Activated naive CD4-positive, alpha-beta T cell treated with anti-CD3 and anti-CD28 coated beads for 36 hours (primary cell): ENCODE measurements at places on chromosomes 1 and 21. TPM values are rescaled to one million over a fixed set of nuclear protein-coding genes. Genes with fewer than 3 reads are reported as not detected.

DNA sequence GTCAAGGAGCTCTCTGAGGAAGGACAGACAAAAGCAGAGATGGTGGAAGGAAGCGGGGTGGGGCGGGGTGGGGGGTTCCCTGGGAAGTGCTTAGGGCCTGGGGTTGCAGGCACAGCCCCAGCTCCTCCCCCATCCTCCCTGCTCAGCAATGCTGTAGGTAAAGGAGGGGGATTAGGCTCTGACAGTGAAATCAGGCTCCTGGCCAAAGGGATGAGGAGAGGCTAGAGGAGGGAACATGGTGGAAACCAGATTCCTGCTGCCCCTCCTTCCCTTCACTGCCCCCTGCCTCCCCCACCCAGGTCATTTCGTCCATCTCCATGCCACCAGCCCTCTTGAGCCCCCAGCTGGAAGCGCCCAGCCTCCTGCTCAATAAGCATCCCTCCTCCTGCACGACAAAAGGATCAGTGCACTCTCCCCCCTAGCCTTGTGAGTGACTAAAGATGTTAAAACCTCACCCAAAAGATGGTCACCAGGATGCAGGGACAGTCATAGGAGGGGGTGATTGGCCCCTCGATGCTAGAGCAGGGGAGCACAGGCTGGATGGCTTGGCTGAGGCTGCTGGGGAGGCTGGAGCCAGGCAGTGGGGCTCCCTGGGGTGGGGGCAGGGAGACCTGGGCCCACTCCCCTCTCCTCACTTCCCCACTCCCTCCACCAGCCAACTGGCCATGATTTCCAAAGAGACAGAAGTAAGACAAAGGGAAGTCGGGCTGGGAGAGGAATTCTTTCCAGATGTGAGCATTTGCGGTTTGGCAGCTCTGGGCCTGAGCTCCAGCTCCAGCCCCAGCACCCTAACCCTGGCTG, 2.2 kb upstream of the CRABP2 start:
- H3K36me3 ChIP-seq = no peaks in the 10 kb centered on the region
- no peak overlapping the region for H3K4me3 ChIP-seq
- no peak overlapping the region for H3K27ac ChIP-seq
- peaks cover 27% of the 10 kb centered on the region for H3K4me1 ChIP-seq
- peaks cover 25% of the 10 kb centered on the region for H3K27me3 ChIP-seq

- no peak overlapping the region for H3K4me3 ChIP-seq
- no peak overlapping the region for H3K27ac ChIP-seq
- H3K27me3 ChIP-seq = no peaks in the 10 kb centered on the region
- no peaks in the 10 kb centered on the region for H3K4me1 ChIP-seq
Measured at GRCh38 chr1:217985641-217986040, 299.5 kb upstream of the RRP15 start.

DNA sequence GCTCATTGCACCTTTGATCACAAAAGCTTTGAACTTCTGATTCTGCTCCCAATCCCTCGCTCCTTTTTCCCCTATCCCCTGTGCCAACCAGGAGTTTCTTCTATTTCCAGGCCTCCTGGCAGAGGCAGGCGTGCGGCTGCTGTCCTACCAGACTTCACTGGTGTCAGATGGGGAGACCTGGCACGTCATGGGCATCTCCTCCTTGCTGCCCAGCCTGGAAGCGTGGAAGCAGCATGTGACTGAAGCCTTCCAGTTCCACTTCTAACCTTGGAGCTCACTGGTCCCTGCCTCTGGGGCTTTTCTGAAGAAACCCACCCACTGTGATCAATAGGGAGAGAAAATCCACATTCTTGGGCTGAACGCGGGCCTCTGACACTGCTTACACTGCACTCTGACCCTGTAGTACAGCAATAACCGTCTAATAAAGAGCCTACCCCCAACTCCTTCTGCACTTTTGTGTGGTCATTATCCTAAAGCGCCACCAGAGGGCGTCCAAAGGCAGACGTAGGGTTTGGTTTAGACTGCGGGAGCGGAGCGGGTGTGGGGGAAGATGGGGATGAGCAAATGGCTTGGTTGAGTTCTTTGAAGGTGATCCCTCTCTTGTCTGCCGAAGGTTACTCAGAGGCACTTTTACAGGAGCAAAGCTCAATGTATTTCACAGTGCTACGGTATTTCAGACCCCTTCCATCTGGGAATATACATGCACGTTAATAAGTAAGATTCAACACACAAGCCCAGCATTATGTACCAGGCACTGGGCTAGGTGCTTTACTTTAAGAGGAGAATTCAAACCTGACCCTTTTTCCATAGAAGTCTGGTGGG, 24.7 kb downstream of the HMGCS2 start:
- peaks cover 15% of the 10 kb centered on the region for H3K4me1 ChIP-seq
- peak; percentile 72 for DNase-seq
- no peaks in the 10 kb centered on the region for H3K27me3 ChIP-seq
- H3K4me3 ChIP-seq = no peak overlapping the region
- H3K27ac ChIP-seq = no peak overlapping the region

Gene HPDL
- total RNA-seq = 10.7 TPM

GRCh38 chr1:216702170-216702569, 21.1 kb downstream of the ESRRG start:
- H3K27me3 ChIP-seq = no peaks in the 10 kb centered on the region
- no peak overlapping the region for H3K27ac ChIP-seq
- no peaks in the 10 kb centered on the region for H3K36me3 ChIP-seq
- no peak for DNase-seq
- no peaks in the 10 kb centered on the region for H3K4me1 ChIP-seq

Gene SYT14
- total RNA-seq = not detected

- peaks cover 4% of the 10 kb centered on the region for H3K4me1 ChIP-seq
- peak overlapping the region; percentile 87 for H3K4me3 ChIP-seq
- no peaks in the 10 kb centered on the region for H3K36me3 ChIP-seq
Measured at GRCh38 chr1:178541829-178542553, 29.1 kb downstream of the TEX35 start.

GRCh38 chr1:15681349-15682292, 2.5 kb upstream of the PLEKHM2 start:
- H3K36me3 ChIP-seq = peaks cover 4% of the 10 kb centered on the region
- peaks cover 35% of the 10 kb centered on the region for H3K4me1 ChIP-seq
- DNase-seq = no peak
- H3K4me3 ChIP-seq = no peak overlapping the region
- no peaks in the 10 kb centered on the region for H3K27me3 ChIP-seq

DNA sequence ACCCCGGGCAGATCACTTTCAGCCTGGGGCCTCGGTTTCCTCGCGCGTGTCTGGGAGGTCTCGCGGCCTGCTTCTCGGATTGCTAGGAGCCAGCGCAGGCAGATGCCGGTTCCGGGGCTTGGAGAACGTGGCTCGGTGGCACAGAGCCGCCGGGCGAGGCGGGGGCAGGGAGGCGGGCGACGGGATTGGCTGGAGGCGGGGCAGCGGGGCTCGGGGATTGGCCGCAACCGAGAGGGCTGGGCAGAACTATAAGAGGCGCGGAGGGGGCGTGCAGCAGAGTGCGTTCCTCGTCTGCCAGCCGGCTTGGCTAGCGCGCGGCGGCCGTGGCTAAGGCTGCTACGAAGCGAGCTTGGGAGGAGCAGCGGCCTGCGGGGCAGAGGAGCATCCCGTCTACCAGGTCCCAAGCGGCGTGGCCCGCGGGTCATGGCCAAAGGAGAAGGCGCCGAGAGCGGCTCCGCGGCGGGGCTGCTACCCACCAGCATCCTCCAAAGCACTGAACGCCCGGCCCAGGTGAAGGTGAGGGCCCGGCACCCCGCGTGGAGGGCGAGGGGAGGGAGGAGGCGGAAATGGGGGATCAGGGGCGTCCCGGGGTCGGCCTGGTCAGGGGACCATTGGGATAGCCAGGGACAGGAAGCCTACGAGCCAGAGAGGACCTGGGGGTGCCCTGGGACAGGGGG, at the start of gene MFSD2A:
MFSD2A (plus strand) TSS at position 276 of the 677 bp plus-strand sequence; CDS start at position 424, 148 bp downstream.
- no peaks in the 10 kb centered on the region for H3K27me3 ChIP-seq
- H3K4me3 ChIP-seq = peak within 1 kb of the TSS; percentile 88

- H3K36me3 ChIP-seq = no peaks in the 10 kb centered on the region
- H3K4me1 ChIP-seq = no peaks in the 10 kb centered on the region
- no peak overlapping the region for H3K27ac ChIP-seq
- H3K27me3 ChIP-seq = peaks cover 31% of the 10 kb centered on the region
- no peak overlapping the region for H3K4me3 ChIP-seq
Measured at GRCh38 chr1:48164571-48164970, 57.9 kb upstream of the SLC5A9 start.

Gene AKR1A1
- total RNA-seq = 217 TPM

Gene GPR3
- 0.64 TPM for total RNA-seq

Gene SH2D1B
- total RNA-seq = not detected

Gene DCDC2B
- total RNA-seq = not detected

GRCh38 chr1:36890776-36891175, 143.5 kb downstream of the GRIK3 start:
- peaks cover 8% of the 10 kb centered on the region for H3K27me3 ChIP-seq
- DNase-seq = no peak
- H3K4me3 ChIP-seq = no peak overlapping the region
- no peaks in the 10 kb centered on the region for H3K36me3 ChIP-seq

- peaks cover 53% of the 10 kb centered on the region for H3K36me3 ChIP-seq
- H3K4me1 ChIP-seq = peaks cover 50% of the 10 kb centered on the region
- H3K27me3 ChIP-seq = no peaks in the 10 kb centered on the region
Measured at GRCh38 chr21:42437786-42438185, 34.1 kb downstream of the UBASH3A start.

DNA sequence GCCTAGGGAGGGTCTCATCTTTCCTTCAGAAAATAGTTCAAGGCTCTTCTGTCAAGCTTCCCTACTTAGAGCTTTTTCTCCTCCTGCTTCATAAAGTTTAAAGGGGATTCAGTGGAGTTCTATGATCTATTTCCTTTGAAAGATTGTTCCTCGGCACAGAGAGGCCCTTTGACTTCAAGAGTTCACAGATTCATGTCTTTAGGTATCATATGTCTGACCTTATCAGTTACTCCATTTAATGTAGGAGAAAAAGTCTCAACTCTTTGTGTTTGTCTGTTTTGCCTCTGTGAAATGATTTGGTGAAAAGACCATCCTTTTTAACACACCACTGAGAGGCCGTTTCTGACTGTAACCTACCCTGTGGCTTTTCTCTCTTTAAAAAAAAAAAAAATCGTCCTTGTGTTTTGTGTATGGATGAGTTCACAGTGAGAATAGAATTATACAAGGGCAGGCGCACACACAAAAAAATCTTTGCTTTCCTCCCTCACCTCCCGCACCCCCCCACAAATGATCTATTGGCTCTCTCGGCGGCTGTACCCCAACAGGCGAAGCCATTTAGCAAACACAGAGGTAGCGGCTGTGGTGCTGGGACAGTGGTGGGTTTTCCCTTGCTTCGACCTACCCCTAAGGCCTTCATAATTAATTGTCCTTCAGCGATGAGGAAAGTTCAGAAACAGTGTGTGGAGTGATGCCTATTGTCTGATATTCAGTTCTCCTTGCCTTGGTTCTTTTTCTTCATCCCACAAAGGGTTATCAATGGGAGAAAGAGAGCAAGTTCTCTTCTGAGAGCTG, 29.6 kb downstream of the PROX1 start:
- H3K4me1 ChIP-seq = peaks cover 9% of the 10 kb centered on the region
- no peak overlapping the region for H3K4me3 ChIP-seq
- H3K36me3 ChIP-seq = no peaks in the 10 kb centered on the region

Gene LINGO4
- 0.07 TPM for total RNA-seq

GRCh38 chr1:207286786-207287468, 34.6 kb upstream of the CD55 start:
- no peak for DNase-seq
- peaks cover 3% of the 10 kb centered on the region for H3K36me3 ChIP-seq
- peaks cover 26% of the 10 kb centered on the region for H3K4me1 ChIP-seq

GRCh38 chr1:34144766-34145165, 20.3 kb downstream of the CSMD2 start:
- no peaks in the 10 kb centered on the region for H3K4me1 ChIP-seq
- H3K27ac ChIP-seq = no peak overlapping the region

DNA sequence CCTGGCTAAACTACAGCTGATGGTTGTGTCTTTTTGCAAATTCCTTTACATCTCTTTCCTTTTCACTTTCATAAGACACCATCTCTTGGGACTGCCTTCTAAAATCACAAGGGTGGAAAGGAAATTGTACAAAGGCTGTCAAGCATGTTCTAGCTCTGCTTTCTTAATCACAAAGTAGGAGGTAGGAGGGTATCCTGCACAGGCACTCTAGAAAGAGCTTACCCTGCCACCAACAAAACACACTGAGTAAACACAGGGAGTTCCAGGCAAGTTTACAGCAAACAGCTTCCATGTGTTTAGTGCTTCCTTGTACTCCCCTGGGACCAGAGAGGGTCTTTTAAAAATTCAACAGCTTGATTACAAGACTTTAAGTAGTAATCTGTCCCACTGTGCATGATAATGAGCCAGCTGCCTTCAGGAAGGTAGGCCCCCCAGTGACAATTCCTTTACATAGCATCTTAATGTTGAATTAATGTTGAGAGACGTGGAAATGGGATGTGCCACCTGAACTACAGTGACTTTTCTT, 2.4 kb downstream of the PLPP3 start:
- no peaks in the 10 kb centered on the region for H3K36me3 ChIP-seq
- H3K4me1 ChIP-seq = no peaks in the 10 kb centered on the region
- no peak overlapping the region for H3K4me3 ChIP-seq
- H3K27me3 ChIP-seq = peaks cover 46% of the 10 kb centered on the region

GRCh38 chr1:169184812-169185211, 78.3 kb downstream of the ATP1B1 start:
- H3K27ac ChIP-seq = no peak overlapping the region
- no peak for DNase-seq
- H3K4me3 ChIP-seq = no peak overlapping the region
- no peaks in the 10 kb centered on the region for H3K4me1 ChIP-seq

Gene ATP6V1G3
- total RNA-seq = not detected

- peaks cover 1% of the 10 kb centered on the region for H3K36me3 ChIP-seq
- H3K4me3 ChIP-seq = peak overlapping the region; percentile 75
Measured at GRCh38 chr1:224113545-224113917, 380 bp upstream of the FBXO28 start.

GRCh38 chr1:25744140-25744581, 55.8 kb upstream of the SELENON start:
- peaks cover 2% of the 10 kb centered on the region for H3K36me3 ChIP-seq
- peak; percentile 32 for DNase-seq
- H3K27me3 ChIP-seq = no peaks in the 10 kb centered on the region
- H3K4me3 ChIP-seq = no peak overlapping the region
- H3K4me1 ChIP-seq = peaks cover 24% of the 10 kb centered on the region

- DNase-seq = no peak
- H3K4me3 ChIP-seq = no peak overlapping the region
- H3K27me3 ChIP-seq = no peaks in the 10 kb centered on the region
- no peak overlapping the region for H3K27ac ChIP-seq
- peaks cover 64% of the 10 kb centered on the region for H3K4me1 ChIP-seq
Measured at GRCh38 chr21:43868461-43868860, 3.4 kb downstream of the AGPAT3 start.

- no peaks in the 10 kb centered on the region for H3K36me3 ChIP-seq
- no peak overlapping the region for H3K27ac ChIP-seq
- H3K4me3 ChIP-seq = no peak overlapping the region
Measured at GRCh38 chr1:197464044-197464443, 196.0 kb downstream of the CRB1 start.

Gene GUCA2A
- not detected for total RNA-seq

Gene TNFRSF4
- 107 TPM for total RNA-seq

DNA sequence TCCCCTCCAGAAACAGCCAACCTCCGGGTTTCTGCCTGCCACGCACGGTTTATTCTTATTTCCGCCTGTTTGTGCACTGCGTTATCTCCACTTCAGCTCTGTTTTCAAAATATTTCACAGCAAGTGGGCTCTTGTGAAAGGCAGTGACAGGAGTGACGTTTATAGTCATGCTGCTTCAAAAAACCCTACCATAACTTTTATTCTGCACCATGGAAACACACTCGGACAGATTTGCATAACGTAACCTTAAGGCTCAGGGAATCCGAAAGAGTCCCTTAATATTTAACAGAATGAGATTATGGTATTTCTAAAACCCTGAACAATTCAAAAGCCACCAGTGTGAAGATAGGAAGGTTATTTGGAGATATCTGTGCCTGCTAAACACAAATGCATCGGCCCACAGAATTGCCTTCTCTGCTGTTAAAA, 782 bp upstream of the SDE2 start:
- H3K27me3 ChIP-seq = no peaks in the 10 kb centered on the region
- peaks cover 9% of the 10 kb centered on the region for H3K36me3 ChIP-seq
- peak; percentile 63 for DNase-seq
